Forelimb muscle (tissue), 1 donor: ENCODE measurements at places on chromosomes 5 and 9. TPM values are rescaled to one million over a fixed set of nuclear protein-coding genes. Genes with fewer than 3 reads are reported as not detected.
A peak's percentile ranks its signal among the peaks of the same experiment; 100 is the strongest.

The QSOX2 gene
- 6.6 TPM for polyA plus RNA-seq

The C5orf58 gene
- 0.59 TPM for polyA plus RNA-seq

GRCh38 chr5:10760921-10761184, 181 bp downstream of the DAP start:
- no peak for DNase-seq

GRCh38 chr5:57332361-57332760, 150.2 kb downstream of the ACTBL2 start:
- DNase-seq, result peak; percentile 74
